CD14-positive monocyte (primary cell): ENCODE measurements at places on chromosomes 2 and 18. TPM values are rescaled to one million over a fixed set of nuclear protein-coding genes. Genes with fewer than 3 reads are reported as not detected.

Gene GRHL1
- not detected for polyA plus RNA-seq

Gene REEP1
- not detected in 2 replicates for polyA plus RNA-seq

DNA sequence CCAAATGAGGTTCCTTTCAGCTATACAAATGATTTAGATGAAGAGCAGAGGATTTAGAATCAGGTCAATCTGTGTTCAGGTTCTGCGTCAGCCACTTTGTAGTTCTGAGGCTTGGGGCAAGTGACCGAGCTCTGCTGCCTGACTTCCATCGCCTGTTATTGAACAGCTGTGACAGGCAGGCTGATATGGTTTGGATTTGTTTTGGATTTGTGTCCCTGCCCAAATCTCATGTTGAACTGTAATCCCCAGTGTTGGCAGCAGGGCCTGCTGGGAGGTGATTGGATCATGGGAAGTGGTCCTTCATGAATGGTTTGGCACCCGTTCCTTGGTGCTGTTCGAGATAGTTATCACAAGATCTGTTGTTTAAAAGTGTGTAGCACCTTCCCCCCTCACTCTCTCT is 18.6 kb downstream of the TYMS start:
- H3K27ac ChIP-seq, result no peak overlapping the region
- H3K27me3 ChIP-seq, result no peaks in the 10 kb centered on the region
- H3K4me1 ChIP-seq, result no peaks in the 10 kb centered on the region
- no peak overlapping the region for H3K4me3 ChIP-seq
- no peak for DNase-seq

DNA sequence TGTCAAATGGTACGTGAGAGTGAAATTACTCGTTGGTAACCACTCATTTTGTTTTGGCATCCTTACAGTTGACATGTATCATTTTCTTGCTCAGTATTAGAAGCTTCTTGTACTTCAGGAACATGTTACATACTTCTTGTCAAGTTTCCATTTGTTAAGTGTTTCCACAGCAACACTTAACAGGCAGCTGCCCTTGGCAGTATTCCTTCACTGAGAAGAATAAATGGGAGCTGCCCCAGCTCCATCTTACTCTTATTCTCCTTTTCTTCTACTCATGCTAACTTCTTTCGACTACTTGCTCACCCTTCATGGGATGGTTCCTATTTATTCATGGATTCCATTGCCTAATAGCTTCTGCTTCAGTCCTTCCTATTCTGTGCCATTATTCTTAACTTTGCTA is 60.1 kb upstream of the TUBA3E start:
- DNase-seq, result no peak
- no peaks in the 10 kb centered on the region for H3K27me3 ChIP-seq
- H3K36me3 ChIP-seq, result no peaks in the 10 kb centered on the region
- H3K4me3 ChIP-seq, result no peak overlapping the region
- H3K4me1 ChIP-seq, result no peaks in the 10 kb centered on the region

- H3K4me1 ChIP-seq, result peaks cover 3% of the 10 kb centered on the region
- no peaks in the 10 kb centered on the region for H3K36me3 ChIP-seq
- no peak for DNase-seq
- no peak overlapping the region for H3K4me3 ChIP-seq
Observed at GRCh38 chr2:128724547-128724946, 405.9 kb upstream of the HS6ST1 start.

GRCh38 chr2:161123531-161124030 is 36.6 kb upstream of the TANK start:
- peak overlapping the region; percentile 54 for H3K4me3 ChIP-seq
- H3K27me3 ChIP-seq, result no peaks in the 10 kb centered on the region
- peak overlapping the region; percentile 76 for H3K27ac ChIP-seq
- H3K4me1 ChIP-seq, result peaks cover 21% of the 10 kb centered on the region

DNA sequence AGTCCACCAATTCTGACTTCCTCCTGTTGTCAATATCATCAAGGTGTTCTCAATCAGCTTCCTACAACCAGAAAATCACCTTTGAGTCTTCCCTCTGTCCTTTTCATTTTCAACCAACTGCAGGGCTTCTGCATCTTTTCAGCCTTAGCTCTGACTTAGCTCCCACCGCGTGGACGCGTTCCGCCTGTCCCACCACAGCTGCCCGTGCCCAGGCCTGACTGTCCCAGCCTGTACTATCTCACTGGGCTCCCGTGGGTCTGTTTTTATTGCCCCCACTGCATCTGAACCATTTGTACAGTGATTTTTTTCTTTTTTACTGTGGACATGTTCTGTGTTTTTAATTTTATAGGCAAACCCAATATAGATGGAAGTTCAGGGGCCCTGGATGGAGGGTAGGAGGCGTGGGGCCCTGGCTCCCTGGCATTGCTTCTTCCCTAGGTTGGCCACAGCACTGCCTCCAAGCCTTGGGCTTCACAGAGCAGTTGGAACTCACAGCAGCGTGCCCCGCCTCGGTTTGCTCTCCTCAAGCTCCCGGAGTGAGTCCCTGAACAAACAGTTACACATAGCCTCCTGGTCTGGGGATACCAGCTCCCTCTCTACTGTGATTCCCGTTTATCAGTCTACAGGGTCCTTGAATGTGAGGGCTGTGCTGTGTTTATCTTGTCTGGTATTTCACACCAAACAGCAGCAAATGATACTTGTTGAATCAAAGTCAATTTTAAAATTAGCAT is 280.6 kb upstream of the PXDN start:
- no peak for DNase-seq
- H3K4me1 ChIP-seq, result no peaks in the 10 kb centered on the region
- H3K36me3 ChIP-seq, result no peaks in the 10 kb centered on the region
- H3K27me3 ChIP-seq, result no peaks in the 10 kb centered on the region
- no peak overlapping the region for H3K4me3 ChIP-seq

DNA sequence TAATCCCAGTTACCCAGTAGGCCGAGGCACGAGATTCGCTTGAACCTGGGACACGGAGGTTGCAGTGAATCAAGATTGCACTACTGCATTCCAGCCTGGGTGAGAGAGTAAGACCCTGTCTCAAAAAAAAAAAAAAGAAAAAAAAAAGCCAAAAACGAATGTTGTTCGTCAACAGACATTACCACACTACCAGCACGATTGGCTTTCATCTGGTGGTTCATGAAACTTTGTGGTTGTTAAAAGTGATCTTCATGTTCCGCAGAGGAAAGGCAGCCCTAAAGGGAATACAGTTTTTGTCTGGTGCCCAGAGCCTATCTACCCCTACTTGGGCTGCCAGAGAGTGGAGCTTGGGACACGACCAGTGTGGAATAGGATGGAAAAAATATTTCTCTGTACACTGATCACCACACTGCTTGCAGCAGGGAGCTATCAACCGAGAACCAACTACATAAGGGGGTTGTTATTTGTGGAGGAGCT is 13.6 kb upstream of the CXCR4 start:
- H3K4me3 ChIP-seq, result peak overlapping the region; percentile 15
- no peaks in the 10 kb centered on the region for H3K27me3 ChIP-seq
- H3K27ac ChIP-seq, result peak overlapping the region; percentile 92
- no peaks in the 10 kb centered on the region for H3K36me3 ChIP-seq
- H3K4me1 ChIP-seq, result peaks cover 75% of the 10 kb centered on the region

DNA sequence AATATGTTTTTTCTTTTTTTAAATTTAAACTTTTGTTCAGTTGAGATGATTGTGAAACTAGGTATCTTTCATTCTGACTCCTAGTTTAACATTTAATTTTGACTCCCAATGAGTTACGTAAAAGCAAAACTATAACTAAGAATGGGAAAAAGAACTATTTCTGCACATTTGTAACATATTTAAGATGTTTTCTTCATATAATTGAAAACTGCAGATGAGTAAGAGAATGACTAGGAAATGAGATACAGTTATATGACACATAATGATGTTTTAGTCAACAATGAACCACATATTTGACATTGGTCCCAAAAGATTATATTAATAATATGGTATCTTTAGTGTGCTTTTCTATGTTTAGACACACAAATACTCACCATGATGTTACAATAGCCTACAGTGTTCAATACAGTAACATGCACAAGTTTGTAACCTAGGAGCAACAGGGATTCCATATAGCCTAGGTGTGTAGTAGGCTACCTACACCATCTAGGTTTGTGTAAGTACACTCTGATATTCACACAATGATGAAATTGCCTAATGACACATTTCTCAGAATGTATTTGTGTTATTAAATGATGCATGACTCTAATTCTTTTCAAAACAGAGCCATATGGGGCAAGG is 12.6 kb downstream of the ERMN start:
- H3K4me1 ChIP-seq, result no peaks in the 10 kb centered on the region
- DNase-seq, result no peak

GRCh38 chr18:11146238-11146946 is 3.0 kb downstream of the PIEZO2 start:
- H3K36me3 ChIP-seq, result no peaks in the 10 kb centered on the region
- H3K4me3 ChIP-seq, result no peak overlapping the region
- peaks cover 52% of the 10 kb centered on the region for H3K27me3 ChIP-seq

GRCh38 chr2:6184532-6185292 is 492.5 kb downstream of the SOX11 start:
- H3K36me3 ChIP-seq, result no peaks in the 10 kb centered on the region
- no peak for DNase-seq
- H3K4me1 ChIP-seq, result no peaks in the 10 kb centered on the region
- H3K27me3 ChIP-seq, result no peaks in the 10 kb centered on the region
- no peak overlapping the region for H3K27ac ChIP-seq

- no peak overlapping the region for H3K4me3 ChIP-seq
- H3K27ac ChIP-seq, result peak overlapping the region; percentile 49
- H3K27me3 ChIP-seq, result no peaks in the 10 kb centered on the region
- DNase-seq, result peak; percentile 50
- H3K36me3 ChIP-seq, result no peaks in the 10 kb centered on the region
- H3K4me1 ChIP-seq, result peaks cover 16% of the 10 kb centered on the region
Observed at GRCh38 chr2:6872394-6872793, 5.2 kb upstream of the RSAD2 start.

DNA sequence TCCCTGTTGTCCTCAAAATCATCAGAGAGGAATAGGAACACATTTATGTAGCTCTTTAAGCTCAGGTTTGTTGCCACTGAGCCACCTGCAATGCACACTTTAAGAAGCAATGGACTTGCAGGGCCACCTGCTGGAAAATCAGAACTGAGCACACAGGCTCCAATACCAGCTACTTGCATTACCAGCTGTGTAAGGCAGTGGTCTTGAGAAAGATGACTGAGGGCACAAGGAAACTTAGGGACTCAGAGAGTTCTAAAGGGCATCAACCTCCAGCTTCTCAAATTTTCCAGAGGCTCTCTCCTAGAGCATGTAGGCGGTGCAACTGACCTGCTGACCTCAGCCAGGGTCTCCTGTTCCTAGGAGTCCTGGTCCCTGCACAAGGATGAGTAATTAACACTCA is 2.5 kb upstream of the CNDP2 start:
- no peak overlapping the region for H3K4me3 ChIP-seq
- H3K36me3 ChIP-seq, result no peaks in the 10 kb centered on the region
- peak; percentile 59 for DNase-seq
- H3K27me3 ChIP-seq, result no peaks in the 10 kb centered on the region
- peaks cover 26% of the 10 kb centered on the region for H3K4me1 ChIP-seq
